ENCODE measurements at places on chromosomes 4 and X.

GRCh38 chr4:108636246-108636645 lies 14.2 kb upstream of the OSTC start:
- no peak for DNase-seq

GRCh38 chr4:185017964-185018772 lies at the start of gene HELT:
Gene HELT, plus strand, starts transcription at chr4:185018490. Its CDS starts 439 bp downstream, at chr4:185018929.
- DNase-seq, result no peak

DNA sequence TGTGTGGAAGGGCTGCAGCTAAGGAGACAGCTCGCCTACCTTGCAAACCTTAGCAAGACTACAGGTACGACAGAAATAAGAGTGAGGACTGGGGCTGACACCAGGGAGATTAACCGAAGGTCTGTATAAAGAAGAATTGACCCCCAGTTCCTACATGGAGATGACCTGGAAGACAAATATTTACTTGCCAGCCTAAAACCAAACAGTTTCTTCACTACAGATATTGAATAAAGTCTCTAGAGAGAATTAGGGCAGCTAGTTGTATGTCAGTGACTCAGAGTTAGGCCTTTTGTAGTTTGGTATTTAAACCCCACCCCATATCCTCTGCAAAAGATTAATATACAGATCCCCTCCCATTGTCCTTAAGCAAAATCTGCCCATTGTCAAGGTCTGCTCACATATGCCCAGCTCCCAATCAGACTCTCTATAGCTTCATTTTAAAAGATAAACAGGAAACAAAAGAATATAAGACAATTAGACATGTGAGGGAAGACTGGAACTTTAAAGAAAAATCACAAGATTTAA lies 28.1 kb upstream of the FRMPD3 start:
- no peak for DNase-seq

GRCh38 chrX:819684-820083 lies 189.1 kb downstream of the SHOX start:
- no peak for DNase-seq

GRCh38 chr4:61805979-61806378 lies 605.9 kb downstream of the ADGRL3 start:
- no peak for DNase-seq

DNA sequence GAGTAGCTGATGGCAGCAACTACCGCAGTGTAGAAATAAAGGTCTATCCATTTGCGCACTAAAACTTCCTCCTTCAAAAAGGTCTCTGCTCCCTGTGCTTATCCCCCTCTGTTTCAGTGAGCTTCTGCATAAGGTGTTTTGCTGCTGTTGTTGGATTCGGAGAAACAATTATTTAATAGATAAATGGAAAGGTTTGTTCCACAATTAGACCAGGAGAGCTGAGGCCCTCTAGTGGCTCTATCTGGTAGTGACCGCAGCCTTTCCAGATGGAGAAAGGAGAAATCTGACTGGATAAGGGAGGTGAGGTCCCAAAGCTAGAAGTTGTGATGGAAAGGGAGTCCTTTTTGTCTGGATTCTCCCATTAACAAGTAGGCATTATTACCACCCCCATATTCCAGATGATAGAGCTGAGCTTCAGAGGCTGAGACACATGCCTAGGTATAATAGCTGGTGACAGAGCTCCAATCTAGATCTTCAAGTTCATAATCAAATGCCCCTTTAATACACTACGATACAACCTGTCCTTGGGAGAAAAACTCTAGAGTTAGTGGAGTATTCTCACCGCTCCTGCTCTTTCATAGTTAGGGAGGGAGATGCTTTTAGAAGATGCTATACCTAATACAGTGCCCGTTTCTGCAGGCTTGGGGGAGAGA lies 5.1 kb upstream of the GABRQ start:
- peak; percentile 62 for DNase-seq
